ENCODE measurements at places on chromosomes 2 and 18.
A peak's percentile ranks its signal among the peaks of the same experiment; 100 is the strongest.

DNA sequence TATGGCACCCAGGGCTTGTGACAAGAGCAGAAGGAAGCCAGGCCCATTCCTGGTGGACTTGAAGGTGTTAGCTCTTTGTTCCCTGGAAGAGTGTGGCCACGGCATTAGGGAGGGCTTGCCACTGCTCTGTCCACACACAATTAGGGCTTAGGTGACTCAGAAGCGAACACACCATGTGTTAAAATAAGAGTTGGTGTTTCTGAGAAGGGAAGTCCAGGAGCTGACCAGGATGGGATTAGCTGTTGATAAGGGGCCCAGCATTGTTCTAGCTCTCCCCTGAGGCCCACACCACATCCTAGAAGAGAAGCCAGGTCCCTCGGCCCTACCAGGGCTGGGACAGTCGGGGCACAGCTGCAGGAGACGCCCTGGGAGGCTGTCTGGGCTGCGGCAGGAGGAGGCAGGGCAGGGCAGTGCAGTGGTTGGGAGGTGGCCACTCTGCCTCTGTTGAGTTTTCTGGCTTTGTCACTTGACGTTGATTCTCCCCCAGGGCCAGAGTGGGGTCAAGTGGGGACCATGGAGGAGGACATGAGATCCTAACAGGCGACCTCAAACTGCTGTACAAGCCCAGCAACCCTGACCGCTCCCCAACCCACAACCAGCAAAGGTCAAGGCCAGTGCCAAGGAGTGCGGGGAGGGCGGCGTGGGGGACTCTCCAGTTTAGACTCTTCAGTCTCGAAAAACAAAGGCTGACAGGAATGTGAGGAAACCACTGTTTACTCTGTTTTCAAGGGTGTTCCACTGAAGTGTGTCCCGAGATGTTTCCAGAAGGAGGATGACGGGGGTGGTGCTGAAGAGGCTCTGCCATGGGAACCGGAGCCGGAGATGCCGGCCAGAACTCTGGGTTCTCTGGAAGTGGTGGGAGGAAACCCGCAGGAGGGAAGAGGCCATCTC is 16.8 kb downstream of the GNLY start:
- DNase-seq = peak; percentile 88

- peak; percentile 94 for DNase-seq
These were observed 15.4 kb downstream of the PECR start for GRCh38 chr2:216066230-216066629.

GRCh38 chr2:118388771-118389170 is 300.5 kb downstream of the INSIG2 start:
- no peak for DNase-seq

GRCh38 chr2:206557321-206557720 is 85.0 kb upstream of the FAM237A start:
- DNase-seq = peak; percentile 11

- DNase-seq = no peak
These were observed 97.5 kb downstream of the SH3YL1 start for GRCh38 chr2:166381-166780.

GRCh38 chr2:121960251-121960650 is 204.8 kb downstream of the TSN start:
- DNase-seq = no peak

DNA sequence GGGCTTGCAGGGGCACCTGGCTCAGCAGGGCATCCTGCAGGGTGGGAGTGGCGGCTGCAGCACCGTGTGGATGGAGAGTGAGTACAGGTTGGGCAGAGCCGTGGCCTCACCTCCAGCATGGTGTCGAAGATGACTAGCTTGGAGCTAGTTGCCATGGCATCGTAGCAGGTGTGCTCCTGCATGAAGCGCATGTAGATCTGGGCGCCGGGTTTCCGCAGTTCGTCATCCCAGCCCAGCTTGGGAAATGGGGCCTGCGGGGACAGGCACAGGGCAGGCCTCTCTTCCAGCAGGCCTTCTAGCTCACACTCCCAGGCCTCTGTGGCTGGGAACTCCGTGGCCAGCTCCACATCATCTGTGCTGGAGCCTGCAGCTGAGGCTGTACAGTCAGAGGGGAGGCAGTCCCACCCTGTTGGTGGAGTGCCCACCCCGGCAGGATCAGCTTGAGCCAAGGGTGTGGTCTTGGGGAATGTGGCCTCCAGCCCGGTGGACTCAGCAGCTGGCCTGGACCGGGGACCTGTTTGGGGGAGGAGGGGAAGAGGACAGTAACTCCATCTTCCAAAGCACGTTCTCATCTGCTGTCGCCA is 1.6 kb downstream of the PRKAG3 start:
- DNase-seq = no peak

GRCh38 chr18:79422022-79422782 is 26.5 kb downstream of the NFATC1 start:
- DNase-seq = peak; percentile 55

- DNase-seq = peak; percentile 46
These were observed 99.5 kb downstream of the SLC4A3 start for GRCh38 chr2:219726916-219727315.

DNA sequence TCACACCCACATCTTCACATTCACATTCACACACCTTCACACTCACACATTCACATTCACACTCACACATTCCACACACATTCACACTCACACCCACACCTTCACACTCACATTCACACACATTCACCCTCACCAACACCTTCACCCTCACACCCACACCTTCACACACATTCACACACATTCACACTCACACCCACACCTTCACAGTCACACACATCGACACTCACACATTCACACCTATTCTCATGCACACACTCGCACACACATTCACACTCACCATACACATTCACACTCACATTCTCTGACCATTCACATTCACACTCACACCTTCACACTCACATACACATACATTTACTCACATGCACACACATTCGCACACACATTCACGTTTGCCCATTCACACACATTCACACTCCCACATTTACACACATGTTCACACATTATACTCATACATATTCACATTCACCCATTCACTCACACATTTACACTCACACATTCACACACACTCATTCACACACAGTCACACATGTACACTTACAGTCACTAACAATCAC is 62.7 kb downstream of the BIN1 start:
- DNase-seq = no peak

GRCh38 chr2:19669126-19669525 is 232.7 kb downstream of the TTC32 start:
- DNase-seq = no peak

DNA sequence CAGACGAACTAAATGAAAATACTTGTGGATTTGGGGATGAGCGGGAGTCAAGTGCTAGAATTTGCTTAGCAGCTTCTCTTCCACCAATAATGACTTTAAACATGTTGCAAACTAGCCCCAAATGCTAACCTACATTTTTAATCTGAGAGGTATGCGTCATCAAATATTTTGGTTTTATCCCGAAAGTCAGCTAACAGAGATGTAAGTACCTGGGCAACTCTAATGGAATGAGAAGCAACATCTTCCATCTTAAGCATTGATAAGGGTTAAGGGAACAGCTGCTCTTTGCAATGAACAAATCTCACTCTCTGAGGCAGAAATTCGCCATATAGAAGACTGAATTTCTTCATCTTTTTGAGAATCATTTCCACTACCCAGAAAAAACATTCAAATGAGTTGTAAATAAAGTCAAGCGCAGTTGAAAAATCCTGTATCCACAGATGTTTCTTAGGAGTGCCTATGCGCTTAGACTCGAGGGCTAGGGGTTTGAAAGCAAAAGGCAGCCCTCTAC is 926 bp upstream of the YPEL5 start:
- DNase-seq = peak; percentile 15

DNA sequence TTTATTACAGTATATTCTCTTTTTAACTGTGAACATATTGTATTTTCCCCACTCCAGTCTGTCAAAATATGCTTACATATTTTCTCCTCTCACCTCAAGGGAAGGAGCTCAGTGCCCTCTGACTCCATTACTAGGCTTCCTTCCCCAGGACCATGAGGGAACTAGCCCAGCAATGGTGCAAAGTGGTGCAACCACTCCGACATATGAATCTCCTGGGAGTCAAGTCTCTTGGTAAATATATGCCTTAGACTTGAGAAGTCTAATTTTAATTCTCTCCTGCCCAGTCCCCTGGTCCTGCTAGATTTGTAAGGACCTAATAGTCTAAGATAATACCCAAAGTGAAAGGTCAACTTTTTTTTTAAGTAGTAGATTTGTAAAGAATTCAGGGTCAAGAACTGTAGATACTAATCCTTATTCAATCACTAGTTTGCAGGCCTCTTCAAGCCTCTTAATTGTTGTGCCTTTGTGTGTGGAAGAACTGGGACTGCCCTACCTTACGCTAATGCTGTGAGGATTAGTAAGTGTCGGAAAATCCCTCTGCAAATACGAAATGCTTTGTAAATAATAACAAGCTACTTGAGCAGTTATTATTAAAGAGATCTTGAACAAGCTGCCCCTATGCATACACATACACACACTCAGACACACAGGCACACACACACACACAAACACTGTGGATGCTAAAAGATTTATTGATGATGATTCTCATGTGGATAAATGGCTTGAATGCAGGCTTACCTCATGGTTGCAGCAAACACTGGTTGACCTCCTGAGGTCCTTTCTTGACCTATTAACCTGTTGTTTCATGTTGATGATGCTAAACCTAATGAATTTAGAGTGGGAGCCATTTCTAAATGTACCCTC is 251.2 kb upstream of the PARD3B start:
- no peak for DNase-seq

DNA sequence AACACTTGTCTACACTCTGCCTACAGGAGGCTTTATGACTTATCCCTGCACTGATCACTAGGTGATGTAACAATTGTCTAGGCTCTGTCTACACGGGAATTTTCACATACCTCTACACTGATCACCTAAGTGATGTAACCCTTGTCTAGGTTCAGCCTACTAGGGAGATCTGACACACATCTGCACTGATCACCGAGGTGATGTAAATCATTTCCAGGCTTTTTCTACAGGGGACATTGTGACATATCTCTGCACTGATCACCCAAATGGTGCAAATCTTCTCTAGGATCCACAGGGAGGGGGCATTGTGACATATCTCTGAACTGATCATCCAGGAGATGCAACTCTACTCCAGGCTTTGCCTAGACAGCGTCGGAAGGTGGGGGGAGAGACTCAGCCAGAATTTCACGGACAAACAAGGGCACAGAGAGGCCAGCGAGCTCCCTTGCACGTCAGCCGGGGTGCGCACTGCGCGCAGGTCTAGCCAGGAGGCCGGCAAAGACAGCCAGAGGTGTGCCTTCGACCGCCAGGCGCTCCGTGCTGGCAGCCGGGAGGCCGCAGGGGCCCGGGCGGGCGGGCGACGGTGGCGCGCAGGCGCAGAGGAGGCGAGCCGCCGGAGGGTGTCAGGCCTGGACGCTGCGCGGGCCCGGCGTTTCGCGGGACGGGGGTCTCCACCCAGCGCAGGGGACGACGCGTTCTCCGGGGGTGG is 46.9 kb upstream of the USP14 start:
- DNase-seq = peak; percentile 34

DNA sequence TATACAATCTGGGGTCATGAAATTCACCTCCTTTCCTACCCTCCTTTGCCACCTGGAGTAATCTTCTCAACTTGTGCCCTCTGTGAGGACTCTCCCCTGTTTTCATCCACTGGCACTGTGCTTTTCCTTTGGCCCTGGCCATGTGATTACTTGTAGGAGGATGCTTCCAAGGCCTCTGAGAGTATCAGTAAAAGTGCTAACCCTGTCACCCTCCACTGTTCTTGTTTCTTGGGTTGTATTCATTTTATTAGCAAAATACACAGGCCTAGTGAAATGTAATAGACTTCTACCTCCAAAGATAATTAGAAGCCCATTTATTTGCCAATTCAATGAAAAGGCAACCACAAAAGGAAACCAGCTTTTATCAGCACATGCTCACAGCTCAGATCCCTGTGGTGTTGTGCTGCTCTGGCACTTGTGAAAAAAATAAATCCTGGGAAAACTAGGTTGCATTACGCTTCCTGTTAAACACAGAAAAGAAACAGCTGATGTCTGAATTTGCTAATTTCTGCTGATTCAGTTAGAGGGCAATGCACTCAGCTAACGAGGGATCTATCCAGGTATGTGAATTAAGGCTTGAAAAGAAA is 357.5 kb upstream of the ETAA1 start:
- peak; percentile 33 for DNase-seq

DNA sequence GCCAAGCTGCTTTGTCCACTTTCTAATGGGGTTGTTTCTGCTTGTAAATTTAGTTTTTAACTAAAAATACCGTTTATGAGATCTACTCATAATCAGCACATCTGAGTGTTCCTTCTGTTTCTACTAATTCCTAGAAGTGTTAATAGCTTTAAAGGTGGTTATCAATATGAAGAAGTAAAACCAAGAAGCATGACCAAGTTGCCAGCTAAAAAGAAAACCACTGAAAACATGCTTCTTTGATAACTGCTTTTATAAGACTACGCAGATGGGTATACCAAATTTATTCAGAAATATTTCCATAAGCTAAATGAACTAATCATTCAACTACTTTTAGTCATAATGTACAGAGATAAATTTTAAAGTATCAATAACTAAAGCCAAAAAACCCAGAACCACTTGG is 101.8 kb downstream of the C2orf74 start:
- DNase-seq = no peak

- no peak for DNase-seq
These were observed 135.4 kb downstream of the SETBP1 start for GRCh38 chr18:44816050-44816449.

DNA sequence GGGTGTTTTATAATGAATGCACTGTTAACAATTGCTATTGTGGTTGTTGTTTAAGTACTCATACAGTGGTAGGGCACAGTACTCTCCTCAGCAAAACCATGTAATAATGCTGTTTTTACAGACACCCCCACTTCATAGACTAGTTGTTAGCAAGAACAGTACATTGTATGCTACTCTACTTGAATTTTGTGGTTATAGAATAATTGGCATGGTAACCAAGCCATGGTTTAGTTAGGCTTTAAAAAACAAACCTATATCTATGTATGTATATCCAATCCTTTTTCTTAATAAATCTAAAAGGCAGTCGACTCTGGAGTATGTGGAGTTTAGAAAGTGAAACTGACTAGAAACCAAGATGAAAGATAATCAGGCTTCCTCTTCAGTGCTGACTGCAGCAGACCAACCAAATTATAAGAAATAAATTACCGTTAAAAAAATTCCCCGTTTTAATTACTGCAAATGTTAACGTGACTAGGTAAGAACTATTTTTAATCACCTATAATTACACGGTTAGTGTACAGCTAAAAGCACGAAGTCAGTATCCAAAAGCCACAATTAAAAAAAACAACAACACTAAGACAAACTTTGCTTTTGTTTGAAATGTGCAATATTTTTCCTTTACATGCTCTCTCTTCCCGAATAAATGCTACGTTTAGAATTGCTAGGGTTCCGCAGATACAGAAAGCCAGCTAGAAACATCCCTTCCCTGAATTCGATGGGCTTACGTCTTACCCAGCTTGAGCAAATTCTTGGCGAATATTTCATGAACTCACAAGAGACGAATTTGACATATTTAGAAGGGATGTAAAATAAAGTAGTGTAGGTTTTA is 113.3 kb upstream of the SERTAD2 start:
- peak; percentile 27 for DNase-seq

DNA sequence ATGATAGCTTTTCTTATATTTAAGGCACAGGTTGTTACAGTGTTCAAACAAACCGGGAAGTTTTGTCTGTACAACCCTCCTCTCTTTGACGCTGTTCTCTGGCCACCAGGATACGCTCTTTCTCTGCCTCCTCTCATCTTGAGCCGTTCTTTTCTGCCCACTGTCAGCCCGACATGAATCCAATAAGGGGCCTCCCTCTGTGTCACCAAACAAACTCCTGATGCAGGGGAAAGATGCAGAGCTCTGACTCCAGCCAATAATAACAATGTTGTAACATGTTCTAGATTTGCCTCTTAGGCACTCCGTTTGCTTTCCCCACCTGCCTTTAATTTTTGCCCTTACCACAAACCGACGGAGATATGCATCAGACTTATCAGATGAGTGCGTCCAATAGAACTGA is 449.3 kb downstream of the SLC4A3 start:
- peak; percentile 6 for DNase-seq

GRCh38 chr2:203871371-203871983 is 3.9 kb downstream of the CTLA4 start:
- DNase-seq = no peak

Data from amniotic epithelial cell (primary cell).